ENCODE measurements at places on chromosomes 5 and 9. TPM values are rescaled to one million over a fixed set of nuclear protein-coding genes. Genes with fewer than 3 reads are reported as not detected.
A peak's percentile ranks its signal among the peaks of the same experiment; 100 is the strongest.

Gene SARDH
- total RNA-seq = 6.8 TPM

Gene SV2C
- 6.9 TPM for total RNA-seq

Gene NFIB
- 76.4 TPM for total RNA-seq

Gene ADCY2
- total RNA-seq = 5.7 TPM

Gene SMIM27
- total RNA-seq = 9.1 TPM

GRCh38 chr5:147332658-147333057 is 97.8 kb downstream of the STK32A start:
- DNase-seq = no peak

DNA sequence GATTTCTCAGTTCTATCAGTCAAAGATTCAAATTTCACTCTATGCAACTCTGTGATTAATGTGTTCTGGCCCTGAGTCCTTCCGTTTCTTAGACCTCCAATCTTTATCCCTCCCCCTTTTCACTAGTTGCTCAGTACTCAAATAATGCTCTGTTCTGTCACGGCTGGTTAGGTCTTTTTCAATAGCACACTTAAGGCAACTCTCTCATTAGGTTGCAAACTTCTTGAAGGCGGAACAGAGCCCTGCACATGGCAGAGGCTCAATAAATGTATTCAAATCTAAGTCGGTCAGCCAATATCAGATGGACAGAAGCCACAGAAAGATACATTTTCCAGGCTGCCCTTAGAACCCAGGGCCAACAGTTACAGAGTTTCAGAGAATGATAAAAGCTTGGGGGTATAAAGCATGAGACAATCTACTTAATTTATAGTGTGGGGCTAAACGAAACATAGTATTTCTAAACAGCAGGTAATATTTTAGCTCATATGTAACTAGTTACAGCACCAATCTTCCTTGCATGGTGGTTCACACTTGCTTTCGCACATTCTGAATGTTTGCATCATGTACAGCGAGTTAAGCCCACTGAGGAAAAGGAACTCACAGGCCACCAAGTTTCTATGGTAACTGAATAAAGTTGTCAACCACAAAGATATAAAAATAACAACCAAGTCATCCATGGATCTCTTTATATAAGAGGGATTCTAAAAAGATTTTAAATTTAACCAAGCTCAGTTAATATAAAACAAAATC is 67.1 kb upstream of the GOLPH3 start:
- DNase-seq = no peak

GRCh38 chr9:89714321-89714720 is 109.5 kb downstream of the GADD45G start:
- DNase-seq = no peak

- DNase-seq = no peak
Measured at GRCh38 chr9:755454-756381, 85.8 kb upstream of the DMRT1 start.

DNA sequence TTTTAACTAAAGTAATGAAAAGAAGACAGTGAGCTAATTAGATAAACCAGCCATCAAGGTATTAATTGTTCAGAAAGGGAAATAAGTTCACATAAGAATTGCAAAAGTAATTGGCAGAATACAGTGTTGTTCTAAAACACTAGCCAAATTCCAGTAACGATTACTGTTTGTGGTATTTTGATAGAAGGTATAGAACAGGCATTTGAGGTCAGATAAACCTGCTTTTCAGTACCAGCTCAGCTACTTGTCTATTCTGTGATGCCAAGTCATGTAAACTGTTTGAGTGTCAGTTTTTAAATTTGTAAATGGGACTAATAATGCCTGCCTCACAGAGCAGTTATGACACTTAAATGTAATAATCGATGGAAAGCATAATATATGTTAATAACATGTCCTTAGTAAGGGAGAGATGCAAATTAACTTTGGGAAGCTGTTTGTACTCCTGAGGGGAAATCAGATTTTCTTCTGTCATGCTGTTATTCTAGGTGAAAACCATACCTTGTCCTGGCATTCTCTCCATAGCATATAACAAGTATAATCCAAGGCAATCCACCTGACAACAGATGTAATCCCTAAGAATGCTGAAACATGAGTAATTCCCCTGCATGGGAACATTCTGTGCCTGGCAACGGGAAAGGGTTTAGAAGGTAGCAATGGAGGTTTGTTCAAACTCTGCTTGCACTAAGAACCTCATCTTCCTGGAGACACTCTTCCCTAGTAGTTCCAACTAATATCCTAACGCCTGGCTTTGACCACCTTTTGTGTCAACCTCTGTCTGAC is 509.5 kb upstream of the PAPPA start:
- DNase-seq = no peak

DNA sequence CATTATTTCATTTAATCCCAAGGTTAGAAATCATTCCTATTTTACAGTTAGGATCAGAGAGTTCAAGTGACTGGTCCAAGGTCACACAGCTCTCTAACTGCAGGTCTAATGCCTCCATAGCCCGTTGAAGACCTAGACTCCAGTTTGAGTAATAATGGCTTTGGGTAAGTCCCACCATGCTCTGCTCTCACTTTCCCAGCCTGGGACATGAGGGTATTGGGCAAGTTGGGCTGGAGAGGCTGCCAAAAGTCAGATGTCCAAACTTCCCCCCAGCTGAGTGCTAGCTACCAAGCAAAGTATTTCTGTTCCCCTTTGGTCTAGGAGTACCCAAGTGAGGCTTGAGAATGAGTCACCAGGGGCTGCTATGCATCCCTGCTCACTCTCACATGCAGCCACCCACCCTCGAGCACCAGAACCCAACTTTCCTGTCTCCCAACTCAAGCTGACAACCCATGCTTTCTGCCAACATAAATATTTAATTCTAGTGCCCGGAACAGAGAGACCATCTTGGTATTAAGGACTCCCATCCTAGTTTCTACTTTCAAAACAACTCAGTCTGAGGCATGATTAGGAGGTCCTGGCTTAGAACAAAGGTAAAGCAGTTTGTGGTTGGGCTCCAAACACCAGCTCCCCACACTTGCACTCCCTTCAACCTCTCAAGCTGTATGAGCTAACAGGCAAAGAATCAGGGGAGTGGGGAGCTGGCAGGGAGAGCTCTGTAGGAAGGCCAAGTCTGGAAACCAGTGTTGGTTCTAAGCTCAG is 236.5 kb upstream of the TRIM32 start:
- DNase-seq = no peak

DNA sequence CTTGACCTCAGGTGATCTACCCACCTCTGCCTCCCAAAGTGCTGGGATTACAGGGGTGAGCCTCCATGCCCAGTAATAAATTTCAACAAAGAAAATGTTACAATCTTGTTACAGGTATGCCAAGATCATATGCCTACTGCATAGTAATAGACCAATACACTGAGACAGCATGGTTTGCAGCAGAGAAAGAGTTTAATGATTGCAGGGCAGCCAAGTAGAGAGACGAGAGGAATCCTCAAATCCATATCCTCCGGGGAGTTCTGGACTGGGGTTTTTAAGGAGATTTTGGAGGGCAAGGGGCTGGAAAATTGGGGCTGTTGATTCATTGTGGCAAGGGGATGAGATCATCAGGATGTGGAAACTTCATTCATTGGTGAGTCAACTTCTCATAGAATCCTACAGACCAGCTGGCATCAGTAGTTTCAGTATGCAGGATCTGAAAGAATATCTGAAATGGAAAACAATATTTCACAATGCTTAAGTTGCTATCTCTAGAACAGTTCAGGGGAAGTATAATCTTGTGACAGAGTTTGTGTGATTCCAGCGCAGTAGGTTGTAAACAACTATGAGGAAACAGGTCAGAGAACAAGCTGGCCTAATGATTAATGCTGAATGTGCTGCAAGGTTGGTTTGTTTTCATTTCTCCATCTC is 14.8 kb upstream of the TUT7 start:
- DNase-seq = no peak

DNA sequence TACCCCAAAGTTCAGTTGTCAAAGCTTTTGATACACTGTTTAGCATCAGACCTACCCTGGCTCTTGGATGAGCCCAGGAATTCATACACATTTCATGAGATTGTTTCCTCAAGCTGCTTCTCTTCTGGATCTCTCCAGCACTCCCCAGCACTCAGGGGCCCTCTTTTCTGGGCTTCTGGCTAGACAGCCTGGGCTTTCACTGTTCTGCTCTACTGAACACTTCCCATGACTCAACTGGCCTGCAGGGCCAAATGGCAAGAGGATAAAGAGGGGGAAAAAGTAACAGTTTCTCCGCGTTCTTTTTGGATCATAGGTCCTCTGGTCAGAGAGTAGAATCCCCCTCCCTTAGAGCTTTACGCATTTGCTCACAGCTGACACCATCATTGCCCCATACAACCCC is 20.9 kb upstream of the LURAP1L start:
- no peak for DNase-seq

- peak; percentile 81 for DNase-seq
Measured at GRCh38 chr5:36744773-36745589, 131.6 kb upstream of the NIPBL start.

DNA sequence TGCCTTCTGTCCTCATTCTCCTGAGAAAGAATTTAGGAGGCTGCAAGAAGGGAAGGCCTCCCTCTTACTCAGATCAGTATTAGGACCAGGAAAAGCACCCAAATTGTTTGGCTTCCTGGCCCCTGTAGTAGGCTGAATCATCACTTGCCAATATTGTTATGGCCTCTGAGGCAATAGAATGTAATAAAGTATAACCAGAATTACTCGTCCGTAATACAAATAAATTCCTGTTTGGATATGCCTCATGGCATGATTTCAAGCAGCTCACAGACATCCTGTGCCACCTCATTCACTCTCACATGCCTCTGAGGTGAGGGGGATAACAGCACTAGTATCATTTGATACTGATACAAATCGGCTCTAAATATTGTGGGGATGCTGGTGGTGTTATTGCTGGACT is 427.3 kb downstream of the ISL1 start:
- DNase-seq = no peak

DNA sequence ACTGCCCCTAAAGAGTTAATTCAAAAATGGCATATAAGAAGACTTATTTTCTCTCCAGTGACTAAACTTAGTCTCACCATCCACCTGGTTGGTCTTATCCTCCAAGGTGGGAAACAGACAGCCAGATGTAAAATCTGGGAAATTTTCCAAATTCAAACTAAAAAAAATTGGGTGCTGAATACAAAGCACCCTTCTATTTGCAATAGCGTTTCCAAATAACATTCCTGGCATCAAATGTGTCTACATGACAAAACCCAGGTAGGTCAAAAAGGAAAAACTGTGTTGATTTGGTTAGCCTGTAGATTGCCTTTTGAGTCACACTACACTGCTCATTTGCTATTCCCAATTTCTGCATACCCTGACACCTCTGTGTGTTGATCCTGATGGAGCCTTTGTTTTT is 252.2 kb downstream of the NR2F1-AS1 start:
- DNase-seq = no peak

DNA sequence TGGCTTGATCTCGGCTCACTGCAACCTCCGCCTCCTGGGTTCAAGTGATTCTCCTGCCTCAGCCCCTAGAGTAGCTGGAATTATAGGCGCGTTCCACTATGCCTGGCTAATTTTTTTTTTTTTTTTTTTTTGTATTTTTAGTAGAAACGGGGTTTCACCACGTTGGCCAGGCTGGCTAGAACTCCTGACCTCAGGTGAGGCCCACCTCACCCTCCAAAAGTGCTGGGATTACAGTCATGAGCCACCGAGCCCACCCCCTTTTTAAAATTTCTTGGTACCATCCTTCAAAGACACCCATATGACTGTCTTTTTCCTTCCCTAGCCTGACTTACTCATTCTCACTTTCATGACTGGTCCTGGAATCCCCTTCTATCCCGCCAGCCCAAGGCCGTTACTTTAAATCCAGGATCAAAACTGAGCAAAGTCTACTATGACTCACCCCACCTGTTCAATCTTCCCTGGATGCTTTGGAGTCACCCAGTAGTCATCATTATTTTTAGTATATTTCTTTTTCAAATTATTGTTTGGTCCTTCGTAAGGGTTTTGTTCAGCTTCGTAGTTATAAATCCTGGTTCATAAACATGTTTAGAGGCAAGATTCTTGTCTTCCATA is 1.2 kb upstream of the TBCA start:
- no peak for DNase-seq

- DNase-seq = no peak
Measured at GRCh38 chr9:133954862-133955529, 37.1 kb downstream of the VAV2 start.

- no peak for DNase-seq
Measured at GRCh38 chr9:111013250-111013649, 25.0 kb downstream of the LPAR1 start.

DNA sequence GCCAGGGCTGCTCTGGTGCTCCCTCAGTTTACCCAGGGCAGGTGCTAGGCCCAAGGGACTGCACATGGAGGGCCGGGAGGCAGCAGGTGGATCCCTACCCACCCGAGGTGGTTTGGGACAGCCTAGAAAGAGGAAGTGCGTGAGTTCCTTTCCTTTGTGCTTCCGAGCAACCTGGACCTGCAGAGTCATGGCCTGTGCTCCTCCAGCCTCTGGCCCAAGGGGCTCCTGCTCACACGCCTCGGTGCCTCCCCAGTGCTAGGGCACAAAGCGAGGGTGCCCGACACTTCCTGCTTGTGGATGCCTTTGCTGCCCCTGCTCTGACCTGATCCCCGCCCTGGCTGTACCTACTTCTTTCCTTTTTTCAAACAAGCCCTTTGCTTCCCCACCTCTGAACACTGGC is 79.3 kb downstream of the RXRA start:
- DNase-seq = no peak

Measured in type B pancreatic cell (in vitro differentiated cells).